Right ventricle myocardium superior (tissue), 1 donor: ENCODE measurements at places on chromosomes 5 and 9. TPM values are rescaled to one million over a fixed set of nuclear protein-coding genes. Genes with fewer than 3 reads are reported as not detected.

- no peak for DNase-seq
Observed at GRCh38 chr5:128038643-128039042, 44.9 kb upstream of the SLC12A2 start.

Gene IFNA13
- not detected for total RNA-seq

Gene F2RL2
- 0.13 TPM for total RNA-seq

GRCh38 chr9:98178874-98179850 is 13.3 kb downstream of the CORO2A start:
- DNase-seq, result no peak

GRCh38 chr5:148682058-148683026 is 28.0 kb upstream of the HTR4 start:
- no peak for DNase-seq

- DNase-seq, result no peak
Observed at GRCh38 chr5:133902511-133903118, 65.8 kb downstream of the C5orf15 start.

GRCh38 chr9:77128125-77128789 is 49.1 kb upstream of the VPS13A start:
- DNase-seq, result no peak

GRCh38 chr9:72132052-72132451 is 17.2 kb upstream of the GDA start:
- DNase-seq, result no peak

DNA sequence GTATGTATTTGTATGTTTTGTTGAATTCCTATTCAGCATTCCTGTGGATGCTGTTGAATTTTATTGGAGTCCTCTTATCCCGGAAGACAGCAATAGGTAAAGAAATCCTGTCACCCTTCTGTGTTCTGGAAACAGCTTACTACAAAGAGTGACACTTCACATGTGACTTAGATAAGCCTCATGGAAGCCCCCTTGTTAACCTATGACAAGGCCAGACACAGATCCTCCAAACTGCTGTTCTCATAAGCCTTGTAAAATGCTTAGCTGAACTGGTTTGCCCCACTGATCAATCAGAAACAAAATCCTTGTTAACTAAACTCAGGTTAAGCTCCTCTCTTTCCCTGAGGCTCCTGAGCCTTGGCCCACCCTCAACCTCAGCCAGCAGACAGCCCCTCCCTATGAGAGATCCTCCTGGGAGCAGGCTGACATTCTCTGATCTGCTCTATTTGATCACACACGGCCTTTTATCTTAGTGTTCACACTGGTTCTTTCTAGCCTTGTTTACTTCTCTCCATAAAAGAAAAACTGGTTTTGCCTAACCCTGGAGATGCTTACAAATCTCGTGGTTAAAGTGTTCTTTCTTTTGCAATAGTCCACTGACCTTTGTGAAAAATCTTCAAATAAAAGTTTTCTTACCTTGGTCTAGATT is 29.4 kb upstream of the ATP6V1G1 start:
- DNase-seq, result no peak

DNA sequence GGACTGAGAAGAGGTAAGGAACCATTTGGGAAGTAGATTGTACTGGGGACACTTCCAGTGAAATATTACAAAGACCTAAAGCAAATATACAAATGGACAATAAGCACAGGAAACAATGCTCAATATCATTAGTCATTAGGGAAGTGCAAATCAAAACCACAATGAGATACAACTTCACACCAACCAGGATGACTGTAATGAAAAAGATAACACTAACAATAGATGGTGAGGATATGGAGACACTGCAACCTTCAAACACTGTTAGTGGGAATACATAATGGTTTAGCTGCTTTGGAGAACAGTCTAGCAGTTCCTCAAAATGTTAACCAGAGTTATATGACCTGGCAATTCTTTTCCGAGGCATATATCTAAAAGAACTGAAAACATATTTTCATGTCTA is 149.7 kb downstream of the TRPM3 start:
- DNase-seq, result no peak

Gene SLC4A9
- not detected for total RNA-seq

- no peak for DNase-seq
Observed at GRCh38 chr9:27672718-27673117, 99.4 kb upstream of the C9orf72 start.
